ENCODE measurements at places on chromosomes 16 and 17.

- peak; percentile 43 for DNase-seq
Measured at GRCh38 chr16:90077757-90078578, 837 bp upstream of the PRDM7 start.

DNA sequence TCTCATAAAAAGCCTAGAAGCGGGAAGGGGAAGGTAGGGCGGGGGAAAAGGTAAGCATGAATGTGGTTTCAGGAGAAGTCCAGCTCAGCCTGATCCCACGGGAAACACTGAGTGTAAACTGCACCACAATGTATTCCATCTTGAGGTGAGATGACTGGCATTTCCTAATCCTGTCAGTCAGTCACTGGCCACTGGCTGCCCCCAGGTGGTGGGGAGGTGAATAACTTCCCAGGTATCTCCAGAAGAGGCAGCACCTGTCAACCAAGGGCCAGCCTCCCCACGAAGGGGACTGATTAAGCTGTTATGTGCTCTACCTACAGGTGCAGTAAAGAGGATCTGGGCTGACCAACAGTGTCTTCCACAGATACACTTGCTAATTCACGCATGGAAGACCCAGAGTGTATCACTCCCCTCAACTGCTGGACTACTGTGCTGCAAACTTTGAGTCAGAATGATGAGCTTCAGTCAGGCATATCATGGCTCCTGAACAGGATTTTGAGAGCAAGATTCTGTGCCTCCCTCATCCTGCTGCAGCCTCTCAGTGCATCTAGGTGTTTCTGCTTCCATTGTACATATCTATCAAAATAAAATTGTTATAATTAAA, 108.5 kb upstream of the CCL2 start:
- DNase-seq, result peak; percentile 57

DNA sequence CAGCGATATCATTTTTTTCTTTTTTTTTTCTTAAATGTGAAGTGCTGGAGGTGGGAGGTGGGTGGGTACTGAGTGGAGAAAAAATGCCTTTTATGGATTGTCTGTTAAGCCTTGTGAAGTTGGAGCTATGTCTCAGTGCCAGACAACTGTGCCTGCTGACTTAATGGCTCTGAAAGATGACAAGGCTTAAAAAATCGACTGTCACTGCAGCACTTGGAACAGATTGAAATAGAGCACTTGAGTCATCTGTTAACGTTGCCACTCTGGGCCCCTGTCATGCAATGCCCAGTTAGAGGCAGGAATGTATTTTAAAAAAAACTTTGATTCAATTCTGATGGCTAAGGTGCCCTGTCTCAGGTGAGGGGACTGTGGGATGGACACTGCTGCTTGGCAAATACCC, 108.2 kb upstream of the HS3ST2 start:
- no peak for DNase-seq

- no peak for DNase-seq
Measured at GRCh38 chr16:89855986-89856385, 17.4 kb upstream of the TCF25 start.

GRCh38 chr17:3007651-3008121, 55.7 kb downstream of the OR1D5 start:
- DNase-seq, result no peak

DNA sequence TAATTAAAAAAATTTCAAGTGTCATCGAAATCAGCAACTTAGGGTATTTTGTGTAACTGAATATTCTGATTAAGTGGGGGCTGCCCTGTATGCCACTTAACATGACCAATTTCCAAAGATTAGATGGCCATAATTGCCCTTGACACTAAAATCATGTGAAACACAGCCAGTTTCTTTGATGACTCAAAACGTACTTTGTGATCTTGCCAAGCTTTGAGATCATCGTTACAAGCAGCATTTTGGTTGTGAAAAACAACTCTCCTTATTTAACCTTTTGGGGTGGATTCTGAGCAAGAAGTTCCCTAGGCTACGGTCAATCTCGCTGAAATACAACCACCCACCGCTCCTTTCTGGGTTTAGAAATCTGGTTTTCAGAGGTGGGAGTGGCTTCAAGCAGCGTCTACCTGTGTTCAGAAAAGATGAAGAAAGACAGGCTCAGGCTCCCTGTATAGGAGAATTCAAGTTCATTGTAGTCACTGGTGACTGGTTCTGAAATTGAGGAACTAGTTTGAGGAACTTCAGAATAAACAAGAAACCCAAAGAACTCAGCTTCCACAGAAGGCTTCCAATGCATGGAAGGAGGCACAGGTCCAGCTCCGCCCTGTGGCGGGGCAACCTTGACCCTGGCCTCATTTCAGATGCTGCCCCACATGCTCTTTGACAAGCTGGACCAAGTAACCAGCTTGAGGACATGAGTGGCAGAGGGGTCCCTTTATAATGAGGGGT, 9.4 kb downstream of the MAP3K14 start:
- DNase-seq, result peak; percentile 68

- DNase-seq, result no peak
Measured at GRCh38 chr16:4110680-4111079, 5.6 kb downstream of the ADCY9 start.

DNA sequence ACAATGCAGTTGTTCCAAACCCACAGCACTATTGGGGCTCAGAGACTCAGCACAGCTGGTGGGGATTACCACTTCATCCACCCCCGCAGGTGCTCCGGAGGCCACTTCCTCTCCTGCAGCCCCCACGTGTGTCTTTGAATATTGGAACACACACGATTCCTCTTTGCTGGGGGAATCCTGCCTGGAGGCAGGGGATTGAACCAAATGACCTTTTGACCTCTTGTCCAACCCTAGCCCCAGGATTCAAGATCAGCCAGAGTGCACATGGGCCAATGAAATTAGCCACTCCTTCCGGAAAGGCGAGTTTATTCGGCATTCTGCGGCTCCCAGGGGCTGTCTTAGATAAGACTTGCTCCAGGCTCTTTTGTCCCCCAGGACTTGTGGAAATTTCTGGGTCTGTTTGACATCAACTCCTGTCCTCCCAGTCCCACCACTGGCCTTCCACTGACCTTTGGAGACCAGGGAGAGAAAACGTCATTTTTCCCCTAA, 350.2 kb downstream of the FOXL1 start:
- no peak for DNase-seq

DNA sequence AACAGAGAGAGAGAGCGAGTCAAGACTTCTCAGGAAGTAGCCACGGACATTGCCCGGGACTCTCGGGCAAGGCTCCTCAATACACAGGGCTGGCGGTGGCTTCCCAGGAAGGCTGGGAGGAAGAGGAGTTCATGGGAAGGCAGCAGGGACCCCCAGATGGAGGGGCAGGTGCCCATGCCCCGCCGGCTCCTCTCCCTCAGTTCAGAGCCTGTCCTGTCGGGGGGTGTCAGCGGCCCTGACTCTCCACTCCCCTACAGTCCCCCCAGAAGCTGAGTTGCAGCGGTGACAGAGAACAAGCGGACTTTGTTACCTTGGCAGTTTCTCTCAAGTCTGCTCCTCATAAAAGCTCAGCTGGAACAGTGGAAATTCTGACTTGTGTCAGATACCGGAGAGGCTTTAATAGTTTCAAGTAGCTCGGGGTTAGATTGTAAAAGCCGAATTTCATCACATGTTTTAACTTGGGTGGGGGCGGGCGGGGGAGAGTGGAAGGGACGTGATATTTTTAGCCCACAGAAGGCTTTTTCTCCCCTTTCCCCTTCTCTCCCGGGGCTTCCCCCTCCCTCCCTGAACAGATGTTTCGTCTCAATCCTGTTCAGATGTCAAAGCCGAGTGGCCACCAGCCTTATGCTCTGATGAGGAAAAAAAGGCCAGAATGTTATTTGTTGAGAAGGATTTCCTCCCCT, 65.2 kb downstream of the NKD1 start:
- no peak for DNase-seq

DNA sequence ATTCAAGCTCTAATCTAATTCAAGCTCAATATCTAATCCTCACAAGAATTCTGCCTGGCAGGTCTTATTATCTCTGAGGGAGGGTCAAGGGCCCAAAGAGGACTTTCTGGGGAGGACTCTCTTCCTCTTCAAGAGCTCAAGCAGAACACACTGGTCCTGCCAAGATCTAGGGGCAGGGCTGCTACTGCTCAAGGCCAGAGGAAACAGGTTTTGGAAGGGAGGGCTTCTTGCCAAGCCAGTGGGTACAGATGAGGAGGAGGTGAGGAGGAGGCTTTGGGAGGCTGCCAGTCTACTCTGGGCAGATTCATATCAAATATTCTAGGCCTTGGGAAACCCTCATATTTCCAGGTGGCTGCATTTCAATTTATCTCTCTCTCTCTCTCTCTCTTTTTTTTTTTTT, 51.8 kb upstream of the IL34 start:
- DNase-seq, result no peak

DNA sequence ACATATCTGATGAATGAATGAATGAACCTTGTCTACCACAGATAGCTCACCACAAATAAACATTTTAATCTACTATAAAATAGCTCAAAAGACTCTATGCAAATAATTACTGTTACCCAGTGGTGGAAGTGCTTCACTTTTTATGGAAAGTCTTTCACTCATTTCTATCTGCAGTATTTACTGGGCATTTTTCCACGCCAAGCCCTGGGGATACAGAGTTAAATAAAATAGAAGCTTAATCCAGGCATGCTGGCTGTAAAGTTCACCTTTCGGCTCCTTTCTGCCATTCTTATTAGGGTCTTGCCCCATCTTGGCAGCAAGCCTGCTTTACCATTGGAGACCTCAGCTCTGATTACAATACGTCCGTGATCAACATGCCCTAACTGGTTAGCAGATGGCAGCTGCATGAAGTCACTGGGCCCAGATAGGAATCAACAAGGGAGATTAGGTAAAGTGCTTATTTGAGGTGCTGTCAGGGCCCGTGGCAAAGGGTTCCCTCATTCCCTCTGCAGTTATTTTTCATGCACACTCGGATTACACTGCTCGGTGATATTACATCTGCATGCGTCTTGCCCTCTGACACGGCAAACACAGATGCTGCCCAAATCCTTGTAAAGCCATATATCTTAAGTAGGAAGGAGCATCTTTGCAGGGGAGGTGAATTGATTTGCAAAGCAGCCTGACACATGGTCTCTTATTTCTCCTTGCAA, 648.9 kb downstream of the WWOX start:
- DNase-seq, result no peak

DNA sequence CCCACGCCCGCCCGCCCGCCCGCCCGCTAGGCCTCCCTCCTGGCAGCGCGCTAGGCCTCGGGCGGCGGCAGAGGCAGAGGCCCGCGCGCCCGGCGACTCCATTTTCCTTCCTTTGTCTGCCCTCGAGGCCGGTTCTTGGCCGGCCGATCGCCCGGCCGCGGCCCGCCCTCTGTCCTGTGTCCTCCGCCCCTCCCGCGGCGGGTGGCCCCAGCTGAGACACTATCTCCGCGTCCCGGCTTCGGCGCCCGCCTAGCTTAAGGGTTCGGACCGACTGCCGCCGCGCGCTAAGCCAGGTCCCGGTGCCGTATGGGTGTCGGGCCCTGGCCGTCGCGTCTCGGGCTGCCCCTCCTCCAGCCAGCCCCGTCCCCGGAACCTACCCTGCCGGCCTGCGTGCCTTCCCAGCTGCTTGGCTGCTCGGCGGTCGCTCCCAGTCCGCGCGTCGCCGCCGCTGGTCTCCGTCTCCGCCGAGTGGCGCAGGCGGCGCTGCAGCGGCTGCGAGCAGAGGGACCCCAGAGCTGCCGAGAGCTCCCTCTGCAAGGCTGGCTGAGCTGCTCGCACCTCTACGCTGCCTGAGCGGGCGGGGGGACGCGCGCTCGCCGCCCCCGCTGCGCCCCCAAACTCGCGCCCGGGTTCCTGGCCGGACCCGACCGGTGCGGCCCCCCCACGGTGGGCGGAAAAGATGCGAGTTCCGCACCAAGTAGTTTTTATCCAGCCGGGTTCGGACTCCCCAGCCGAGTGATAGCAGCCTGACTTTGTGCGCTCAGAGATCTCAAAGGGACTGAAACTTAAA, 787 bp downstream of the CTCF start:
- DNase-seq, result peak; percentile 48

DNA sequence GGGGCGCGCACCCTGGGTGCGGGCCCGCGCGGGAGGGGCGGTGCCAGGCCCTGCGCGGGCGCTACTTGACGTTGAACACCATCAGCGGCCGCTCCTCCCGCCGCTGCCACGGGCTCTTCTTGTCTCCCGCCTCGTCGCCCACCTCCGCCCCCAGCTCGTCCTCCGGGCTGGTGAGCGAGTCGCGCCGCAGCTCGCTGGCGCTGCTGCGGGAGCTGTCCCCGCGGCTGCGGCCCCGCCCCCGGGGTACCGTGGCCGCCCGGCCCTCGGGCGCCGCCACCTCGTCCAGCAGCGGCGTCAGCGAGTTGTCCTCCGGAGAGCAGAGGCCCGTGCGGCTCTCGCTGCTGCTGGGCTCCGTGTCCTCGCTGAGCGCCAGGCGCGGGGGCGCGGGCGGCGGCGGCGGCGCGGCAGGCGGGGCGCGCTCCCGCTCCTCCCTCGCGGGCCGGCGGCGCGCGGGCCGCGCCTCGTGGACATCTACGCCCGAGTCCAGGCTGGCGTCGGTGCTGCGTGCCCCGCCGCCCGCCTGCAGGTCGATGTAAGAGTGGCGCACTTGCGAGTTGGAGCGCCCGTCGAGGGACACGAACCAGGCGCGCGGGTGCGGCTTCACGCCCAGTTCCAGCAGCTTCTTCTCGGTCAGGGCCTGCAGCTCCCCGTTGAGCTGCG, 8.7 kb downstream of the GRN start:
- DNase-seq, result no peak

GRCh38 chr16:9249534-9249933, 158.1 kb downstream of the HAPSTR1 start:
- DNase-seq, result no peak

DNA sequence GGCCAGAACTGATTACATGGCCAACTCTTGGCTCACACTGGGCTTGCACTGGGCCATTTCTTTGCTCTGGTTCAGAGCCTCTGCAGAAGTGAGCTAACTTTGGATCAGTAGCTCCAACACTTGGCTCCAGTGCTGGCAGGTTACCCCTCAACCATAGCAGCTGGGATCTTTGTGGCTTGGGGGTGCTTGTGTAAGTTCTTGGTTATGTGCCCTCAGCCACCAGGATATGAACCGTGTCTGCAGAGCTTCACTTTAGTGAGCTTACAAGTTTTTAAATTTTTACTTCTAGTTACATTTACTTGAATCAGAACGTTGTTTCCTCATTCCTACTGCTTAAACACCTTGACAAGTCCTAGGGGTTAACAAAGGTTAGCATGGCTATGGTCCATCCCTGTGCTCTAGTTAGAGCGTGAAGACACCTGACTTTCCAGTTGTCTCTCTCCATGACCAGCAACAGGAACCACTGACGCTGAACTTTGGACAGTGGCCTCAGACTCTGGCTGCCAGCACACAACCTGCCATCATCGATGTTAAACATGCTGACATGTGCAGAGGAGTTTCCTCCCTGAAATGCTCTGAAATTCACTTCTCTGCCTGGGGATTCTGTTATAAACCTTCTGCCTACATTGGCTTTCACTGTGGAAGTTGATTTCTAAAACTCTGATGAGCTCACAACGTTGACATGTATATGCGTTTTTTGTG, 4.1 kb downstream of the PDF start:
- no peak for DNase-seq
